ENCODE measurements at places on chromosomes 5 and 9.

- no peak for DNase-seq
Observed at GRCh38 chr5:150448952-150449516, 505 bp downstream of the RPS14 start.

GRCh38 chr9:122978601-122979000, 37.8 kb downstream of the RABGAP1 start:
- DNase-seq, result no peak

DNA sequence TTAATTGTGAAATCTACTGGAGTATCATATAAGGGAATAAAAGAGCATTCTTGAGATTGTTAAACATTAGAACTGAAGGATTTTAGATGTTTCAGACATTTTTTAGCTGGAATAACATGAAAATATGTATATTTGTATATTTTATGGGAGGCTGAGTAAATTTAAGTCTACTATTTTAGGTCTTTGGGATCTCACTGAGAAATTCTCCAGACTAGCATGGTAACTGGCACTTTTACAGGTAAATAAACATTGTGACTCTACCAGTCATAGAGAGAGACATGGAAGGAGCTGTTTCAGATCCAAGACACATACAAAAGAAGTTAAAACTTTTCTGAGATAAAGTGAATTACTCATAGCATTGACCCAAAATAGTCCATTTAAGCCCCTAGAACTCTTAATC, 59.4 kb downstream of the NDUFAF2 start:
- no peak for DNase-seq

- no peak for DNase-seq
Observed at GRCh38 chr9:78144008-78144381, 91.9 kb upstream of the CEP78 start.

GRCh38 chr9:88991066-88992034, at the start of gene S1PR3:
TSS of gene S1PR3 (plus strand) at chr9:88991468. CDS start at chr9:89001201, 9,733 bp downstream.
- DNase-seq, result peak; percentile 75

- peak; percentile 27 for DNase-seq
Observed at GRCh38 chr9:96317335-96317980, 15.5 kb upstream of the HSD17B3 start.

DNA sequence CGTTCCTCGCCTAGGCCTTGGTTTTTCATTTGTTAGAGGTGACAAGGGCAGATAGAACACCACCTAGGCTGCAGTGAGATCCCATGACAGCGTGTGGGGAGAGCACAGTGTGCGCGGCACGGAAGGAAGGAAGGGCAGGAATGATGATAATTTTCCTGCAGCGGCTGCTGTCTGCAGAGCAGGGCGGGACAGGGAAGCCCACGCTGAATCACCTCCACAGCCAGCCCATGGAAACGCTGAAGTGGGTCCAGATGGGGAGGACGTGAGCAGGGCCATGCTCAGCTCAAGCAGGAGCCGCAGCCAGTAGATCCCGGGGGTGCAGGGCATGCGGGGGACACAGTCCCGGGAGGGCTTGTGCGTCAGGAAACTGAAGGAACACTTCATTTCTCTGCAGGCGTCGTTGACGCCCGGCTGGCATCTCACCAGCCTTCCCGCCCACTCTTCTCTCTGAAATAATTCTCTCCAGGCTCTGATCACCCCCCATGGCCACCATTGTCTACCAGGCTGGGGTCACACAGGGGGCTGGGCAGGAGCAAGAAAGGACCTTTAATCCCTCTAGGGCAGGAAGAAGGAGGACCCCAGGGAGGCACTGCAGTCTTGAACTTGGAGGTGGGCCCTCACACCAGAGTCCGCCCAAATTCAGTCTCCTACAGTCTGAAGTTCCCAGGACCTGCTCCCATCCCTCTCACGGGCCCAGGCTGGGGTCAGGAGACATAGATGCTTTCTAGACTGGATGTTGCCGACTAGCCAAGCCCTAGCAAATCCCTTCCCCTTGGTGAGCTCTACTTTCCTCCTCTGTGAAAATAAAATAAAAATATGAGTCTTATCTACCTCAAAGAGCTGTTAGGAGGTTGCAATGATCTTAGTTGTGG, 20.9 kb upstream of the SYNPO start:
- peak; percentile 90 for DNase-seq

GRCh38 chr9:114250235-114250568, 72.7 kb upstream of the ORM1 start:
- peak; percentile 82 for DNase-seq

DNA sequence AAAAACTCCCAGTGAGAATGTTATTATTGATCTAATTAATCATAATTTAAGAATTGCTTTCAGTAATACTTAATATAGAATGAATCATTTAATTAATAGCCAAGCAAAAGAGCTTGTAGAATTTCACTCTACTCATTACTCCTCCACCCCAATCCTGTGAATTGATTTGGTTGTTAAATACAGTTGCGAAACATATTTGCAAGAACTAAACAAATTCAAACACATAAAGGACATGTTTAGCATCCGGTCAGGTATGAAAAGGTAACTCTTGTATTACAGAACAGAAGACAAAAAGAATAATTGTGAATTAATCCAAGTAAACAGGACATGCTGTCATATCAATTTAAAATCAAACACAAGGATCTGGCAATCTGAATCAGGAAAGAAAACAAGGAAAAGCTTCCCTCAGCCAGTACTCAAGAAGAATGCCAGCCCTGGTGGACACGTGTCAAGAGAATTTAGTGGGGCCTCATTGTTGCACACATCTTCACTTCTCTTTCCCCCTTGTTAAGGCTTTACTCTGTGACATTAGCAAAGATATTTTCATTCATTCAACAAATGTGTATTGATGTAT, 89.4 kb upstream of the SLC12A2 start:
- DNase-seq, result no peak

- peak; percentile 67 for DNase-seq
Observed at GRCh38 chr9:36163049-36163785, 6.0 kb upstream of the CCIN start.

- no peak for DNase-seq
Observed at GRCh38 chr5:142233083-142234032, 91.5 kb downstream of the SPRY4 start.

DNA sequence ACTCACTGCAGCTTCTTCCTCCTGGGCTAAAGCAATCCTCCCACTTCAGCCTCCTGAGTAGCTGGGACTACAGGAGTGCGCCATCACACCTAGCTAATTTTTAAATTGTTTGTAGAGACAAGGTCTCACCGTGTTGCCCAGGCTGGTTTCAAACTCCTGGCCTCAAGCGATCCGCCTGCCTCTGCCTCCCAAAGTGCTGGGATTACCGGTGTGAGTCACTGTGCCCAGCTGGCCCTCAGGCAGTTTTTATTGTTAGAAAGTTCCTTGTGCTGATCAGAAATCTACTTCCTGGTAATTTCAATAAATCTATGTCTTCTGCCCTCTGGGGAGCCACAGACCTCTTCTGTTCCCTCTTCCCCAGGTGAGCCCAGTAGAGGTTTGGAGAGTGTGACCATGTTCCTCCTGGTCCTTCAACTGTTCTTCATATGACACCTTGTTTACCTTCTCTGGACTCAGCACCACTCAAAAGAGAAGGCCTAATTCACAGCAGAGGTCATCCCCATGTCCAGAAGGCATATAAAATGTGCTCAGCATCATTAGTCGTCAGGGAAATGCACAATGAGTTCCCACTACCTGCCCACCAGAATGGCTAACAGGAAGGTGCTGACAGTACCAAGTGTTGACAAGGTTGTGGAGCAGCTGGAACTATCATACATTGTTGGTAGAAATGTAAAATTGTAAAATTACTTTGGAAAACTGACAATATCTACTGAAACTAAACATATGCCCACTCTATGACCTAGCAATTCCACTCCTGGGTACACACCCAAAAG, 10.4 kb downstream of the TMOD1 start:
- DNase-seq, result no peak

DNA sequence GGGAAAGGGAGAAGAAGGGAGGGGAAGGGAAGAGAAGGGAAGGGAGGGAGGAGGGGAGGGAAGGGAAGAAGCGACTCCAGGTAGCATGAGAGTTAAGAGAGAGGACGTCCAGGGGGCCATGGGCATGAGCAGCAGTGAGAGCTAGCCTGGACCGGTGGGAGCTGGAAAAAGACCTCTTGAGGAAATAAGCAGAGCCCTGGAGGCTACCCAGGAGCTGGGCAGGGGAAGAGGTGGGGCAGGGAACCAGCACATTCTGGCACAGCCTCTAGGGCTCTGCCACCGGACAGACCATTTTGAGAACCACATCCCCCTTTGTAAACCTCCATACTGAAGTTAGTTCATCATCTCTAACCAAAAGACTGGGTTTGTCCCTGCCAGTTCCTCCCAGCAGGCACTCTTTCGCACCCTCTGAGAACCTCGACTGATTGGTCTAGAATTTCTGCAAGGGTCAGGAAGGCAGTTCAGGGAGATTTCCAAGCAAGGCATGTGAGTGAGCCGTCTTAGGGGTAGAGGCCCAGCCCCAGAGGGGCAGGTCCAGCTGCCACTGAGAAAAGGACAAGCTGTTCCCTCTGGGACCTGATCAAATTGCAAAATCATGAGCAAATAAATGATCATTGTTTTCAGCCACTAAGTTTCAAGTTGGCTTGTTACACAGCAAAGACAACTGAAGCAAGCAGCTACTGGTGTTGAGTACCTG, 11.6 kb downstream of the NAIF1 start:
- DNase-seq, result peak; percentile 56

DNA sequence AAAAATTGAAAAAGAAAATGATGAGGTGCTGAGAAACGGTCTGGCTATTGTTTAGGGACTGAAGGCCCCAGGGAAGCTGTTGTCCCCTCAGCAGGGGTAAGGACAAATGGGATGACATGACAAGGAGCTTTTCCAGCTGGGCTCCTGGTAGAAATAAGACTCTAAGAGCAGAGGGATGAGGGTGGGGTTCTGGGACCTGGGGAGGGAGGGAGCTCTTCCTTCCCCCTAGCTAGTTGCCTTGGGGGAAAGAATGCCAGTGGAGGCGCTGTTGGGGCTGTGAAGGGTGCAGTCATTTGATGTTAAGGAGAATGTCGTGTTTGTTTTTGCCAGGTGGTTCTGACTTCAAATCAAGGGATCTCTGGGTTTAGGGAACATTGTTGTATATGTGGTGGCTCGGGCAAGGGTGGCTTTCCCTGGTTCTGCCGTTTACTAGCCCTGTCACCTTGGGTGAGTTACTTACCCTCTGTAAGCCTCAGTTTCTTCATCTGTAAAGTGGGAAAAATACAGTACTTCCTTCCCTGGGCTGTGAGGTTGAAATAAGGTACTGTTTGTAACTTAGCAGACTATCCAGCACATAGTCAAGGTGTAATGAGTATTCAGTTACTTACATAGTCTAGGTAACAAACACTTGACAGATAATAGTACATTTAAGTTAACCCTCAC, 47.8 kb downstream of the WWC1 start:
- no peak for DNase-seq

DNA sequence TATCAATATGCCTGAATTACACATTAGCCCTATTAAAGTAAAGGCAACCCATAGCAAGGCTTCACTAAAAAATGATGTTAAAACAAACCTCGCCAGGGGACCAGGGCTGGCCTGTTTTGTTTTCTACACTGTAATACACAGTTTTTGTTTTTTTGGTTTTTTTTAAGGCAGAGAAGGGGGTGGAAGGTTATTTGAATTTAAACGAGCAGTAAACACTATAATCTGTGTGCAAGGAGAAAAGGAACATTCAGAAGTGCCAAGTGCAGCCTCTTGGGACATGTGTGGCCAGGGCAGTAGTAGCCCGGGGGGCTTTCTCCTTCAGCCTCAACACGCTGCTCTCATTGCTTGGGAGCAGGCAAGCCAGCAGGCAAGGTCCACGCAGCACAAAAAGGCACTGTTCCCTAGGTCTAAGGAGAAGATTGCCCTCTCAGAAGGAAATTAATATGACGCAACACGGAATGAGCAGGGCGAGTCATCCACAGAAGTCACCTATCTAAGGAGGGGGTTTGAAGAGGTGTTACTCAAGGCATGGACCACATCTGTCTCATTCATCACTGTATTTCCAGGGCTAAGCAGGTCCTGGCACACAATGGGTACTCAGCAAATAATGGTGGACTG, 16.2 kb downstream of the SIL1 start:
- DNase-seq, result peak; percentile 31

DNA sequence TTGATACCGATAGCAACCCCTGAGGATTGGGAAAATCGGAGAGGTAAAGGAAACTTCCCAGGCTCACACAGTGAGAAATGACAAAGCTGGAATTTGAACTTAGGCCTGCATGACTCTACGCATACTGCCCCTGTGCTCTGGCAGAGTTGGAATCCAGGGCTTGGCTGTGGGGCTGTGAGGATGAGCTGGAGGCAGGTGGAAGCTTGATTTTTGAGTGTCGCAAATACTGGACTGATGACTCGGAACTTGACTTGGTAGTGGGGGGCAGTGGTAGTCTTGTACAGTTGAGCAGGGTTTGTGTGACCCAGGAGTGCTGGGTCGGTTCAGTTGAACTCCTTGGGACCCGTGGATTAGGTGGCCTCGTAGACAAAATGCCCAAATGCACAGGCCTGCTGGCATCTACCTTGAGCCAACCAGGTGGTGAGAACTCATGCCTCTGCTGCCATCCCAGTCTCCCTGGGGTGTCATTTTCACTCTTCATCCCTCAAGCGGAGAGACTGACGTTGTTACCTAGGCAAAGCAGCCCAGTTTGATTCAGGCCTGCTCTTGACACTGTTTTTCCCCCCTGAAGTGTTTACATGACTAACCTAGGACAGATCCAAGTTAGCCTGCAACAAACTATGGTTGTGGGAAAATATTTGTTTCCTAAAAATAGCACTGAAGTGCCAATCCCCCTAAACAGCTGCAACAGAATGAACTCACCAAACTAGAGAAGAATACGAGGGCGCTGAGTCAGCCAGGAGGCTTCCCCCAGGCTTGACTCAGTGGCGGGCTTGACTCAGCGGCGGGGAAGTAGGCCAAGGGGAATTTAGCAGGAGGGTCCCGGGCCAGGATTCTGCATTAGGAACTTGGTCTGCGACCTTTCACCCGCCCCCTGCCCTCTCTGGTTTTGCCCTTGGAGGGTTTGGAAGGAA, 45.7 kb upstream of the ORM1 start:
- DNase-seq, result peak; percentile 11

- no peak for DNase-seq
Observed at GRCh38 chr9:33868440-33868973, 51.5 kb downstream of the UBE2R2 start.

DNA sequence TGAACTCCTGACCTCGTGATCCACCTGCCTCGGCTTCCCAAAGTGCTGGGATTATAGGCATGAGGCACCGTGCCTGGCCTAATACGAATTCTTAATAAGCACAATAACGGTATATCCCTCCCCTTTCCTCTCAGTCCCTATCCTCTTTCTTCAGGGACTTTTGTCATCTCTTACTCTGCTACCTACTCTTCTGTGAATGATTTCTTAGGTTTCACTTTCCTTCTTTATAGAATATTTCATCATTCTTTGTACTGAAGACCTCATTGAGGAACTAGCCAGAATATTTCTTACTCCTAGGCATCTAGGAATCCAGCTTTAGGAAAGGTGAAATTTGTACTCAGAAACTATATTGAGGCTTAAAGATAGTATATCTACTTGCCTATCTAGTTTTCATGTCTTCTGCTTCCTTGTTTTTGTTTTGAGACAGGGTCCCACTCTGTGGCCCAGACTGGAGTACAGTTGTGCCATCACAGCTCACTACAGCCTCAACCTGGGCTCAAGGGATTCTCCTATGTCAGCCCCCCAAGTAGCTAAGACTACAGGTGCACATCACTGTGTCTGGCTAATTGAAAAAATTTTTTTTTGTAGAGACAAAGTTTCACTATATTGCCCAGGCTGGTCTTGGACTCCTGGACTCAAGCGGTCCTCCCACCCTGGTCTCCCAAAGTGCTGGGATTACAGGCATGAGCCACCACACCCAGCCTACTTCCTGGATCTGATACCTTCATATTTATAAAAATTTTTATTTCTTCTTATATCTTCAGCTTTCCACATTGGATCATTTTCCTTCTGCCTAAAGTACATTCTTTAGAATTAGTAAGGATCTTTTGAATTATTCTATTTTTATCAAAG, 69.7 kb downstream of the GPBP1 start:
- no peak for DNase-seq

- DNase-seq, result no peak
Observed at GRCh38 chr5:91072881-91073280, 310.2 kb downstream of the ARRDC3 start.

All from left cardiac atrium (tissue), 4 donors.